ENCODE measurements at places on chromosomes 4 and X.

GRCh38 chr4:2893772-2894171, 50.1 kb downstream of the ADD1 start:
- DNase-seq, result no peak

DNA sequence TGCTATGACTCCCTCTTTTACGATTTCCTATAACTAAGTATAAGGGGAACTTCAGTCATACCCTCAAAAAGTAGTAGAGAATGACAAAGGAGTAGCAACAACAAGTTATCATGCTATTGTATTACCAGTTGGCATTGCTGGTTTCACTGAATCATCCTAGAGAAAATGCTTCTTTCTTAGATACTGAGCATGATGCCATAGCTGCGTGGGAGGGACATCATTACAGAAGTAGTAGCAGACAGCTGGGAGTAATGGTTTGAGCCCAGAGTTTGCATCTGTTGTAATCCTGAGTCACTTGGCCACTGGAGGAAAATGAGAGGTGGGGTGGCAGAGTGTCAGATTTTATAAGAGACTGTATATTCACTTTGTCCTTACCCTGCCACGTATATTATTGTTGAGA, 38.6 kb downstream of the MTMR1 start:
- DNase-seq, result peak; percentile 5

DNA sequence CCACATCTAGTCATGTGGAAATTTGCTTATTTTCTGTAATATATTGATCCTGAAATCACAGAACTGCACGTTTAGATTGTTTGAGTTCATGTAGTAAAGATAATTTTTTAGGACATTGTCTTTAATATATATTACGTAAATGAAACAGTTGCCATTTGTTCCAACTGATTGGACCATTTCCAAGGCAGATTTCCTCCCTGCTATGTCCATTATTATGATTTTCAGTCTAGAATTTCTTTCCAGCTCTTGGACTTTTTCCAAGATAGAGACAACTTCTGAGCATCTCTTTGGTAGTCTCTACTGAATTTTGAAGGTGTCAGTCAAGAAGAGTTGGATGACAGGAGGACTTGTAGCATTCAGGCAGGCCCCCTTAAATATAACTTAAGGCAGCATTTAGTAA, 94.6 kb downstream of the STIM2 start:
- no peak for DNase-seq

DNA sequence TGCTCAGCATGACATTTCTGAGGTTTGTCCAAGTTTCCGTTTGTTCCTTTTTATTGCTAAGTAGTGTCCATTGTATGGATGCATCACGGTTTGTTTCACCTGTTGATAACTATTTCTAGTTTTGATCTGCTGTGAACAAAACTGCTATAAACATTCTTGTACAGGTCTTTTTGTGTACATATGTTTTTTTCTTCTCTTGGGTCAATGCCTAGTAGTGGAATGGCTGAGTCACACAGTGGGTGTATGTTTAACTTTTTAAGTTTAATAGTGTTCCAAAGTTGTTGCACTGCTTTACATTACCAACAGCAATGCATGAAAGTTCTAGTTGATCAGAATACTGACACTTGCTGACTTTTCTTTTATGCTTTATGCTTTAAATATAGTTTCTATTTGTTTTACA, 76.7 kb downstream of the MAOB start:
- DNase-seq, result no peak

GRCh38 chrX:56787734-56788152, 58.7 kb downstream of the NBDY start:
- no peak for DNase-seq

GRCh38 chr4:166432125-166432524, 559.1 kb downstream of the TLL1 start:
- DNase-seq, result no peak

DNA sequence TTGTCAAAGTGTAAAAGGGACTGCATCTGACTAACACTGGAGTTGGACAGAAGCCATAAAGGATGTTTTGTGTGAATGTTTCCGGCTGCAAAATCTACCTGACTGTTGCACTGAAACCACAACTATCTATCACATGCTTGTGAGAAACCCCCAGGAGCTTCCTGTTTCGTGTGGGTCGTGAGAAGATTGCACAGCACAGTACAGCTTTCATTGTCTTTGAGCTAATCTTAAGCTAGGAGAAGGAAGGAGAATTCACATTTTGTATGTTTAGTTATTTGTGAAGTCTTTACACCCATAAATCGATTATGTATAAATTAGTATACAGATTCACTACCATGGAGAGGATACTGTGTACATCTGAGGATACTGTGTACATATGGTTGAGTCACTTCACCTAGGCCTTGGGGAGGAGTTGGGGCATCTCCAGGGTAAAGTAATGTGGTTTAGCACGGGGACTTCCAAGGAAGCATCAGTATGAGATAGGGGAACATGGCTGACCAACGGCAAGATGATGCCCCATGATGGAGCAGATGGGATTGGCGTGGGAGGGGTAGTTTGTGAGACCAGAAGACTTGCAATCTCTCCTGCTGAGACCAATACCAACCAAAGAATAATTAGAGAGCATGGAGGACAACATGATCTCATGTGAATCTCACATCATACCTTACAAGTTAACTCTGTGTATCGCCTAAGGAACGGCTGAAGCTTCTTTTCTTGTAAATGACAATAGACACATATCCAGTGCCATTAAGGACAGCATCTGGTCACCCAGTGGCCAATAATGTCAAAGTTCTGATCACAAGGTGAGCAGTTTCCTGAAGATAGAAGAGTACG, 43.1 kb upstream of the FAM9C start:
- no peak for DNase-seq

DNA sequence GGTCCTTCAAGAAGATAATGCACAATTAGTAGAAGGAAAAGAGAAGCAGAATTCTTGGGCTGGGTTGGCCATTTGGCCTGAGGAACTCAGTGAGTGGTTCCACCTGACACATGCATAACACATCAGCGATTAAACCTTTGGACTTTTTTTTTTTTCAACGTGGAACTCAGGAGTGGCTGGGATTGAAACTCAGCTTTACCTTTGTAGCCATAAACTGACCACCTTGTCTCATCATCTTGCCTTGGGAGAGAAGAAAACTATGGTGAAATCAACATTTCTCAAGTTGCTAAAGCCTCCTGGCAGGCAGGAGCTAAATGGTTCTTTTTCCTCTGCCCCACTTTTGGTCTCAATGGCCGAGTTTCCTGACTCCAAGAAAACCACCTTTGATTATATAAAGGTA, 16.3 kb downstream of the PTTG2 start:
- no peak for DNase-seq

GRCh38 chr4:48290146-48290772, 20.6 kb upstream of the TEC start:
- no peak for DNase-seq

GRCh38 chr4:7139167-7139982, 53.0 kb upstream of the SORCS2 start:
- no peak for DNase-seq

- no peak for DNase-seq
Measured at GRCh38 chr4:139603576-139604410, 47.8 kb upstream of the SETD7 start.

- no peak for DNase-seq
Measured at GRCh38 chrX:23185951-23186350, 148.7 kb upstream of the PTCHD1 start.

DNA sequence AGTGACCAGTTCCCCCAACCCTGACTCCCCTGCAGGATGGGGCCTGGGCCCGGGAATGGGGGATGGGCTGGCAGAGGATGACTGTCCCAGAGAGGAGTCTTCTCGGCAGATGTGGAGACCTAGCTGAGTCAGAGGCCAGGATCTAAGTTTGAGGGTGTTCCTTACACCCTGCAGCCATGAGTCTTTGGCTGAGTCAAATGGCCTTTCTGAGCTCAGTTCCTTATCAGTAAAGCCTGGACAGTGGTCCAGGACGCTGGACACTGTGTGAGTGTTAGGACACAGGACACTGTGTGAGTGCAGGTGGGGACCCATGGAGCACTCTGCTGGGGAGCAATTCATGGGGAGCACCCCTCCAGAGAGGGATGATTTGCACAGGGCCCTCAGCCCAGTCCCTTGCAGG, 5.0 kb downstream of the IL9R start:
- no peak for DNase-seq

DNA sequence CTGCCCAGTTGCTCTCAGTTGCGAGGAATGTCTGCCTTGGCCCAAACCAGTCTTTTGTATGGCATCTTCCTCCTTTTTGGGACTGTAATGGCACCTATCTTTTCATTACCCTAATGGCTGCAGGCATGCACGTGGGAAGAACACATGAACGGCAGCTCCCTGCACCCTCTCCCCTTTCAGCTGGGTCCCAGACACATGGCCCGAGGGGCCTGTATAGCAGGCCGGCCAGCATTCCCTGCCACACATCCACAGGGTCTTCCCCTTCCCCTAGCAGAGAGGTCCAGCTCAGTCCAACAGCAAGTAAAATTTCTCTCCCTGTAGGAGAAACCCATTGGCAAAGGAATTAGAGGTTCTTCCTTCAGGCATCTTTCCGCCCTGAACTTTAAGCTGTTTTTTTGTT, 829.1 kb upstream of the AGA start:
- DNase-seq, result no peak

DNA sequence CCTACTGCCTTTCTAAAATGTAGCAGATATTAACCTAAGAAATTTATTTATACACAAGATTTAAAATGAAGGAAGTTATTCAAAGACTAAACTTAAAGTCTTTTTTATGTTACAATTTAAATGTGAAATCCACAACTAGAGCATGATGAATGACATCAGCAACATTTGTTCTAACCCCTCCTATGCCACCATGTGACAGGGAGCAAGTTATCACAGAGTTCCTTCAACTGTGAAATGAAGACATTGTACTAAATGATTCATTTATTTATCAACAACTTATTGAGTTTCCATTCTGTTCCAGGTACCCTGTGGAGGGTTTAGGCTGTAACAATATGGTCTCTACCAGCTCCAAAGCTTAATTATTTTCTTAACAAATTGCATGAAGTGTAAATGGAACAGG, 76.9 kb downstream of the SLC39A8 start:
- no peak for DNase-seq

DNA sequence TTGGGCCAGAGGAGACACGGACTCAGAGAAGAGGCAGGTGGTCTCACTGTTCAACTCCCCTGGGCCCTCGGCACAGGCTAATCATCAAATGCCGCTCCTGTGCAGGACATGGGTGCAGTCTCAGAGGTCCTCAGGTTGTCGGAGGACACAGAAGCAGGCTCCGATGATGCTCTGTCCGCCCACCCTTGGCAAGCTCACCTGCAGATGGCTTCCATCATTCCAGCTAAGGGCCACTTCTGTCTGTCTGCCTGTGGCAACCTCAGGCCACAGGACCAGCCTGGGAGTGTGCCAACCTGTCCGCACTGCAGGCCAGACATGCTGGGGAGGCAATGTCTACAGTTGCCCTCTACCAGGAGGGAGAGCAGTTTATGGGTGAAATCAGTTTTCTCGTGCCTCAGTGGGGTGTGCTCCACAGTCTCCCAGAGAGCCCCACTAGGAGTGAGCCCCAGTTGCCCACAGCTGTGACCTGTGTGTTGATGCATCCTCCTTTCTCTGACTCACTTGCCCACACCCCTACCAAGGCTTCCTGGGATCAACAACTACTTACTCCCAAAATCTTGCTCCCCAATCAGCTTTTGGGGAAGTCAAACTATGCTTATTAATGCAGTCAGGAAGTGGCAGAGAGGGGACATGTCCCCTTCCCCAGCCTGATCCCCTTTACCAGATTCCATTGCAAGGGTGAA, 55.9 kb downstream of the HTRA3 start:
- no peak for DNase-seq

DNA sequence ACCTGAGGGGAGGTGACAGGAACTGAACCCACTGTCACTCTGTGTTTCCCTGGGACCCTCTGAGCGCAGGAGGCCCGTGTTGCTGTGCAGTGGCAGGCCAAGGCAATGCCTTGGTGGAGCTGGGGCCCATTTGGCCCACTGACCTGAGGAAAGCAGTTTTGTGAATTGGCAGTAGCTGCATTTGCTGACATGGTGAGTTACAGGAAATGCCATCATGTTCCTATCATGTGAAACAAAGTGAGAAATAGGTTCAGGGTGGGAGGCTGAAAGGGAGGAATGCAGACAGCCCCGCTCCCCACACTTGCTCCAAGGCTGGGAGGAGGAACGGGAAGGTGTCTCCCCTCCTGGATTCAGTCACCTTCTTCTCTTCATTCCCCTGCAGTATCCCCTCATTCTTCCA, 146.1 kb downstream of the PTTG2 start:
- DNase-seq, result no peak

GRCh38 chrX:152632445-152633097, 5.1 kb upstream of the GABRQ start:
- DNase-seq, result peak; percentile 13

- no peak for DNase-seq
Measured at GRCh38 chr4:55255179-55255578, 90.9 kb upstream of the SRD5A3 start.

- no peak for DNase-seq
Measured at GRCh38 chr4:48331577-48332330, 9.6 kb upstream of the SLAIN2 start.

GRCh38 chr4:109302361-109303139, at the start of gene COL25A1:
TSS of gene COL25A1 (minus strand) at chr4:109302658.
- DNase-seq, result peak; percentile 28

DNA sequence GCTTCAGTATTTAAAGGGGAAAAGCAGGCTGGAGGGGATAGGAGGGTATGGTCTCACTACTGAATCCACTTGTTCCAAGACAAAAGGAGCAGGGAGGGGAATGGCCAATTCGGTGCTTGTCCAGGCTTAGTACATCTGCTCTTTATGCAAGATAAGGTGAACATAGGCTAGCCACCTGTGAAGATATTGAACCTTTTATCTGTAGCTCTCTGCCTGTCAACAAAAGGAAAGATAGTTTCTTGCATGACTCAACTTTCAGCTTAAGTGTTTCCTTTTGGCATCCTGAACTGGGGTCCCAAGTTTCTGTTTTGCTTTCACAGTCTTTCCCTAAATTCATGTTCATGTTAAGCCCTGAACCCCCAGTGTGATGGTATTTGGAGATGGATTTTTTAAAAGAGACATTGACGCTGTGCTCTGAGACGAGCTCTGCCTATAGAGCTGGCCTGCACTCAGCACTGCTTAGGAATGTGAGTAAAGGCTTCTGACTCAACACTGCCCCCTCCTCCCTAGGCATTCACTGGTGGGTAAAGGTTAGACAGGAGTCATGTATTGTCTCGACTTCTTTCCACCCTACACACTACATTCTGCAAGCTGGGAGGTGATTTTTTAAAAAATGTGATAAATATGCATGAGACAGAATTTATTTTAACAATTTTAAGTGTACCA, 28.2 kb downstream of the FAM149A start:
- no peak for DNase-seq

- DNase-seq, result no peak
Measured at GRCh38 chr4:148787831-148788477, 345.7 kb upstream of the NR3C2 start.

DNA sequence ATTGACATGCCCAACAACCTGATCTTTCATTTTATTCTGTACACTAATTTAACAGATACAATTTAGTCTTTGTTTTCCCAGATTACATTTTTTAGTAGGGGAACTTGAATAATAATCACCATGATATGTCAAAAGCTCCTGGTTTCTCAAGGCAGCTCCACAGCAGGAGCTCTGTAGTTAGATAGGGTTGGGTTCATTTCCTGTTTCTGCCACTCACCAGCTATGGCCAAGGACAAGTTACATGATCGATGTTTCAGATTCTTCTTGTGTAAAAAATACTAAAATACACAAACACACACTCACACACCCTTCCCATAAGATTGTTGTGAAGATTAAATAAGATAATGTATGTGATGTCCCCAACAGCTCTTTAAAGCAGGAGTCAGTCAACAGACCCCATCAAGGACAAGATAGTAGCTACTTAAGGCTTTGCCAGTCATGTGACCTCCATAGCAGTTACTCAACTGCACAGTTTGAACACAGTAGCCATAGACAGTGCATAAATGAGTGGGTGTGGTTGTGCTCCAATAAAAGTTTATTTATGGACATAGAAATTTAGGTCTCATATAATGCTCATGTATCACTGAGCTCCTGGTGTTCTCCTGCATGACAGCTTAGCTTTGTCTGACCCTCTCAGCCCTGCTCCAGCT, 18.4 kb downstream of the GUCY1A1 start:
- DNase-seq, result no peak

Data from activated CD4-positive, alpha-beta T cell treated with anti-CD3 and anti-CD28 coated beads, Interleukin-2, amount 50 U/mL, for 4 hours (primary cell).